ENCODE measurements at places on chromosomes 5 and 9.

DNA sequence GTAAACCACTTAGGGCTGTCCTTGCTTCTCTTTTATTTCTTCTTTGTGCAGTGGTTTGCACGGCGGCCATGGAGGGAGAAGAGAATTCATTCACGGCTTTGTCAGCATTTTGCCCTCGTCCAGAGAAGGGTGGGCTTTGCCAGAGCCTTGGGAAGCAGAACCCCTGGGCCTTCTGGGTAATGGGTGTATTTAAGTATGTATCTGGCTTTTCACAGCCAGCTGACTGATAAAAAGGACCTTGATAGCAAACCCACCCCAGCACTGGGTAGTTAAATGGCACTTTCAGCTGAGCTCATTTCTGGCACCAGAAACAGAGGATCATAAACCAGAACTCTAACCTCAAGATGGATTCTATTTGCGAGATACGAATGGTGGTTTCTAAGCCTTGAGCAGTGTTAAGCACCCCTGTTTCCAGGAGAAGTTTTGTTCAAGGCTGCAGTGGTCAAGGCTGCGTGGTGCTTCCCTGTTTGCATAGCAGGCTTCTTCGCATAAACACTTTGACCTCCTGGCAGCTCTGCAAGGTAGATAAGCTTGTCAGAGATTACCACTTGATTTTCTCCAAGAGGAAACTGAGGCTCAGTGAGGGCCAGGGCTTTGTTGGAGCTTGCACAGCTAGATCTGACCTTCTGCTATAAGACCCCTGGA is 441.6 kb upstream of the KLF4 start:
- no peak for DNase-seq

- DNase-seq: no peak
These were observed 5.2 kb upstream of the CTNND2 start for GRCh38 chr5:11909471-11909870.

GRCh38 chr9:109561137-109561536 is 63.0 kb upstream of the PTPN3 start:
- DNase-seq: no peak

- no peak for DNase-seq
These were observed 7.2 kb upstream of the HOMER1 start for GRCh38 chr5:79521156-79521555.

DNA sequence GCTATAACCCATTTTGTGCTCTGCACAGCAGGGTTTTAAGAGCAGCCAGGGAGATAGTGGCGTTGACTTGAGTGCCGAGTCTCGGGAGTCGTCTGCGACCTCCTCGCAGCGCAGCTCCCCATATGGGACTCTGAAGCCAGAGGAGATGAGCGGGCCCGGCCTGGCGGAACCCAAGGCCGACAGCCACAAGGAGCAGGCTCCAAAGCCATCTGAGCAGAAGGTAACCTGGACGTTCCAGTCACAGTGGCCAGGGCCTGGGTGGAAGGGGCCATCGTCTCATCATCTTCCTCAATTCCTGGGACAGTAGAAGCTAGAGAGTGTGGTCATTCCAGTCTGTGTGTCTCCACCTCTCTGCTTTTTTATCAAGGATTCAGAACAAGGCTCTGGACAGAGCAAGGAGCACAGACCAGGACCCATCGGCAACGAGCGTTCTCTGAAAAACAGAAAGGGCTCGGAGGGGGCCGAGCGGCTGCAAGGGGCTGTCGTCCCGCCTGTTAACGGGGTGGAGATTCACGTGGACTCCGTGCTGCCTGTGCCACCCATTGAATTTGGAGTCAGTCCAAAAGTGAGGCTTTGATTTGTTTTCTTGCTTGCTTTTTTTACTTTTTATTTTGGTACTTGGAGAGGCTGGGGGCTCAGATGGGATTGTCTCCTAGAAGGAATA is 20.2 kb upstream of the POMT1 start:
- no peak for DNase-seq

DNA sequence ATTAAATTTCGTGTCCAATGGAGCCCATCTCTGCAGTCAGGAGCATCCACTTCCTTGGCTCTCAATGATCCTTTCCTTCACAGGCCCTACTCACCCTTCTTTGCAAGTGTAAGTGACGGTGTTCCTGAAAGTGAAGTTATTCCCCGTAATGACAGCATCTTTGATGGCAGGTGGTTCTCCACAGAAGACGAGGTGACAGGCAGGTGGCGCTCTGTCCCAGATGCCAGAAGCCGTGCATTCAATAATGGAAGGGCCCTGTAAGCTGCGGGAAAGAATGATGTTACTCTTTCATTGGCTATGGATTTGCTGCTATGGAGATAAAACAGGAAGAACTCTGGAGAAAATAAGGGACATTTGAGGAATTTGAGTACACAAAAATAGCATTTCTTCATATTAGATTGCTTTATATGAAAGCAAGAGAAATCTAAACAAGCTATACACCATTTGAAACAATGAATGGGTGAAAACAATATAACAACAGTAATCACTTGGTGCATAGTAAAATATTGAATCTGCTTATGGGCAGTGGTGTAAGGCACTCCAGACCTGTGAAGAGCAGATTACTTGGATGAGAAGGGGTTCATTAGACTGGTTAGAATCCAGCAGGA is 89.9 kb upstream of the TXNDC8 start:
- DNase-seq: peak; percentile 53

DNA sequence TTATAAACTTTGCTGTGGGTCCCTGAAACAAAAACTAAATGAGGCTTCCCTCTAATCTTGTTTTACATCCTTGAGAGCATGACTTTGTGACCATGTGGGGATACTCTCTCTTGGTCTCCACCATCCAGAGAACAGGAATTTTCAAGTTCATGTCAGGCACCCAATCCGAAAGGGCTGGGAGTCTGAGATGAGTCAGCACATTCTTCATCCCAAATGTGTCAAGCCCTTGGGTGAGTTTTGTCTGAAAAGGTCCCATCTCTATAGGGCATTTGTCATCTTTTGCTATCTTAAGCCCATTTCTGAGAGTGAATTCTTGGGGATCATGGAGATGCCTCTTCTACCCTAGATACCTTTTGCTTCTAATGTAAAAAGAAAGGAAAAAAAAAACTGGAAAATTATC is 26.9 kb upstream of the RAPGEF6 start:
- no peak for DNase-seq

GRCh38 chr9:2359891-2360471 is 261.6 kb upstream of the VLDLR start:
- no peak for DNase-seq

- DNase-seq: no peak
These were observed 23.7 kb upstream of the NPR3 start for GRCh38 chr5:32687499-32687831.

Measured in stimulated activated CD4-positive, alpha-beta T cell treated with anti-CD3 and anti-CD28 coated beads, Interleukin-15, amount 100 ng/mL, for 24 hours (primary cell).